A549 treated with CpdA at 1 μM for 4 hours (cell line): ENCODE measurements at places on chromosomes 5 and 9. TPM values are rescaled to one million over a fixed set of nuclear protein-coding genes. Genes with fewer than 3 reads are reported as not detected.

The CSF2 gene
- 0.31 to 0.97 TPM (median 0.47 TPM) in 4 of 5 replicates, not detected in the other for total RNA-seq

The BTNL8 gene
- not detected in 5 replicates for total RNA-seq

The BRD8 gene
- total RNA-seq: 50.4 to 67.4 TPM (median 56.7 TPM) in 5 replicates

The COL15A1 gene
- 0.25 to 0.36 TPM (median 0.28 TPM) in 5 replicates for total RNA-seq

The MLANA gene
- total RNA-seq: not detected in 5 replicates
